ENCODE measurements at places on chromosomes 3 and 15.

DNA sequence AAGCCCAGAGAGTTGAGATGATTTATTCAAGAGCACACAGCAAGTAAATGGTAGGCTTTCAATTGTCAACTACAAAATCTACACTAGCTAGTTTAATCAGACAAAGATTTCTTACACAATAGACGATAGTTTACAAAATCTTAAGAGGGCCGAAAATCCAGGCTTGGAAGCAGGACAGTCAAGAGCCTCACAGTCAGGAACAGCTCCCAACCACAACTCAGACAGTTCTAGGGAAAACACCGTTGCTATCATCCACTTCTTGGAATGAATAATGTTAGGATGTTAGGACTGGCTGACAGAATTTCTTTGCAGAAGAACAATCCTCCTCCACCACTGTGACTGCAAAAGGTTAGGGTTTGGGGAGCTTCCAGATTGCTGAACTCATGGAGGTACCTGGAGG, 290.8 kb upstream of the ZPLD1 start:
- no peak for DNase-seq

DNA sequence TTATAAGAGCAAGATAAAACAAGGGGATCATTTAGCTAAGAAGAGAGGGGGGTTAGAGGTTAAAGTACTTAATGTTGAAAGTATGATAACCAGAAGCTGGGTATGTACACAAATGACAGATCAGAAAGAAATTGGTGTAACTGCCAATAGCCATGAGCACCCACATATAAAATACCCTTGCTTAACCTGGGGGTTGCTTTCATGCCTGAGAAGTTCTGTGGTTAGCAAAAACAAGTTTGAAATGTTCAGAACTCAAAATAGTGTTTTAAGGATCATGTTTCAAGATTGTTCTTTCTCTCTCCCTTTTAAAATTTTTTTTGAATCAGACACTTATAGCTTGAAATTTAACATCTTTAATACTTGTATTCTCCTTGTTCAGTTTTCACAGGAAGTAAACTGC, 321.4 kb upstream of the GBE1 start:
- DNase-seq: peak; percentile 48

DNA sequence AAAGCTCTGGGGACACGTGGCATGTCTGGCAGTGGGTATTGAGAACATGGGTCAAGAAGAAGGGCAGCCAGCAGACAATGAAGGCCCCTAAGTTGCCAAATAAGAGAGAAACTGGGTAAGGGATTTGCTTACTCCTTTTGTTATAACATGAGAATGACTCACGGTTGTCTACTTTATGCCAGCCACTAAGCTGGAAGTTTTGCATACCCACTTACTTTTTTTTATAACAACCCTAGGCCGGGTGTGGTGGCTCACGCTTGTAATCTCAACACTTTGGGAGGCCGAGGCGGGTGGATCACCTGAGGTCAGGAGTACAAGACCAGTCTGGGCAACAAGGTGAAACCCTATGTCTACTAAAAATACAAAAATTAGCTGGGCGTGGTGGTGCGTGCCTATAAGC, 50.0 kb downstream of the DRD3 start:
- DNase-seq: no peak

GRCh38 chr15:31279221-31280045, 47.2 kb upstream of the KLF13 start:
- DNase-seq: no peak

DNA sequence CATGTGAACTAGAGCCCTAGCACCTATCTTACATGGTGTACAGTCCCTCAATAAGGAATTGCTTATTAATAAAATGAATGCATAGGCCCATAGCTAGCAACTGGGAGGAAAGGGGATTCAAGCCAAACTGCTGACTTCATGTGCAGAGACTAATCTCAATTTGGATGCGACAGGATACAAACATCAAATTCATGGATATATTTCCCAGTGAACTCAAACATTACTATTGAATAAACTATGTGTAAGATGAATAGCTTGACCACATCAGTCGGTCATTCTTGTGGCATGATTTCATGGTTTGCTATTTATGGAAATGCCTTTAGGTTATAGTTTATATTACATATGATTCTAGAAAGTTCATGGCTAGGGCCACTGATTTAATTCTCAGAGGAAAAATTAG, 268.6 kb upstream of the SLITRK3 start:
- DNase-seq: peak; percentile 89

DNA sequence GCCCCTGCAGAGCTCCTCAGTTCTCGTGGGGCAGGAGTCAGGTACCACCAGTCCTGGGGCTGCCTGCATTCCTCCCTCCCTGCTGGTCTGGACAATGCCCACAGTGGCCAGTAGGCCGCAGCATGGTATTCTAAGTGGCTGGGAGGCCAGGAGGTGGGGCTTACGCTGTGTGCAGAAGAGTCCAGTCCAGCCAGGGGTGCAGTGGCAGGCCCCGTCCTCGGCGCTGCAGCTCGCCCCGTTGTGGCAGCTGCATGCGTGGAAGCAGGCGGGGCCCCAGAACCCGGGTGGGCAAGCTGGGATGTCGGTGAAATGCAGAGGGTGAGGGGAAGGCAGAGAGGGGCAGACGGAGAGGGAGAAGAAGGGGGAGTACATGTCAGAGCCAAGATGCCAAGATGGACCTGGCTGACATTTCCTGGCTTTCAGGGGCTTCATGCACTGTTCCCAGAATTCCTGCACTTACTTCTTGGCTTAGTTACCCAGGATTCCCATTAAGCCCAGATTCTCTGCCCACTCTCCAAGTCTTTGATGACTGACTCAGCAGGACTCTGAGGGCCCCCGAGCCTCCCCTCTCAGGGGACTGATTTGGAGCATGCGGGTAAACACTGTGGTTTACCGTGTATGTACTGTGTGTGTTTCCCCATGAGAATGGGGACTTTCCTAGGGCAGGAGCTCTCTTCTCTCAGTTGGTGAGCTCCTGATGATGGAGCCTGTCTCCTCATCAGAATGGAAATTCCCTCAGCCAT, 47.5 kb downstream of the RAB11A start:
- peak; percentile 60 for DNase-seq

- no peak for DNase-seq
These were observed 798.7 kb downstream of the DIPK2A start for GRCh38 chr3:144770281-144770680.

- no peak for DNase-seq
These were observed 41.6 kb downstream of the WNT5A start for GRCh38 chr3:55445551-55445950.

DNA sequence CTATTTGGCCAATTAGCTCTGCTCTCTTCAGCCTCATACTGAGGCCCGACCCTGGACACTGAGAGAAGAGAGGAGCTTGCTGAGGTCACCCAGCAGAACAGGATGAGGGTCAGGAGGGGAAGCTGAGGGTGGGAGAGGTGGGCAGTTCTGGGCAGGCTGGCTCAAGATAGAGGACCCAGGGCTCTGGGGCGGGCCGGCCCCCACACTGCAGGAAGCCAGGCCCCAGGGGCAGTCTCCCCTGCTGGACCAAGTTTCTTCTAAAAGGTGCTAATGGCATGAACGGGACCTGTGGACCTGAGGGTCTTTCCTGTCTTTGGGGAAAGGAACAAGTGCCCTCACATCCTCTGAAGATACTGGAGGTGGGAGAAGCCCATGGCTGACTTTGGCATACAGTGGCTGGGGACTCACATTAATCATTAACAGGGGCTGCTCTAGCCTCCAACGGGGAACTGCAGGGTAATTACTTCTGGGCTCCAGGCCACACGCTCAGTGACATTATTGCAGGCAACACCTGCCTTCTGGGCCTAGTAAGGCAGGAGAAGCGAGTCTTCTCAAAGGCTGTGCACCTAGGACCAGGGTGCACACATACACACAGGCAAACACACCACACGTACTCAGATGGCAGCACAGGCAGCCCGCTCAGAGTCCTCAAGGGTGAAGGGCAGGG, 10.6 kb downstream of the HCN4 start:
- DNase-seq: no peak

- peak; percentile 65 for DNase-seq
These were observed 37.7 kb upstream of the LCTL start for GRCh38 chr15:66603301-66604179.

DNA sequence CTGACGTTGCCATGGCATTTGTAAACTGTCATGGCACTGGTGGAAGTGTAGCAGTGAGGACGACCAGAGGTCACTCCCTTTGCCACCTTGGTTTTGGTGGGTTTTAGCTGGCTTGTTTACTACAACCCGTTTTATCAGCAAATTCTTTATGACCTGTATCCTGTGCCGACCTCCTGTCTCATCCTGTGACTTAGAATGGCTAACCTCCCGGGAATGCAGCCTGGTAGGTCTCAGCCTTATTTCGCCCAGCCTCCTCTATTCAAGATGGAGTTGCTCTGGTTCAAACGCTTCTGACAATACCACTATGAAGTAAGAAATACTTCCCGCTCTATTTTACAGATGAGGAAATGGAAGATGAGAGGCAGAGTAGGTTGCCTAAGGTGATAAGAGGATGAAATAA, 16.6 kb downstream of the PAQR9 start:
- no peak for DNase-seq

DNA sequence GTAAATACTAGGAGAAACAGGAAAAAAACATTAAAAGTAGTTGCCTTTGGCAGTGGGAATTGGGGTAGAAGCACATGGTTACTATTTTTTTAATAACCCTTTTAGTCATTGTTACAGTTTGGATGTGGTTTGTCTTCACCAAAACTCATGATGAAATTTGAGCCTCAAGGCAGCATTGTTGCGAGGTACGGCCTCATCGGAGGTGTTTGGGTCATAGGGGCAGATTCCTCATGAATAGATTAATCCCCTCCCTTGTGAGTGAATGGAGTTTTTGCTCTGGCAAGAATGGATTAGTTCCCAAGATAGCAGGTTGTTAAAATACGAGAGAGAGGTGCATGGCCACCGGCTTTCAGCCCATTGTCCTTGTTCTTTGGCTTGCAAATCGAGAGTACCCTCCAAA, 92.6 kb downstream of the LEKR1 start:
- DNase-seq: no peak

DNA sequence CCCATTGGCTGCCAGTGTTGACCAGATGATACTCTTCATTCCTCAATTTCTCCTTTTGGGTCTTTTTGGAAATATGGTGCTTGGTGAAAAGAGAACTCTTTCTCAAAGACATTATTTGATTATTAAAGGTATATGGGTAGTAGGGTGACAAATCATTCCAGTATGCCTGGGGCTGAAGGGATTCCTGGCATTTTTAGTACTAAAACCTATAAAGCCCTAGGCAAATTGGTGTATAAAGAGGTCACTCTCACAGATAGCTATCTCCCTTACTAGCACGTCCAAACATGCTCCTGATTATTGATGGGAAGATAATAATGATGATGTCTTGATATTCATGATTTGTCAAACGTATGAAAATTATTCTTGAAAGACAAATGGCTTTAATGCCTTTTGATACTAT, 1.1 kb downstream of the GABRR3 start:
- DNase-seq: no peak

DNA sequence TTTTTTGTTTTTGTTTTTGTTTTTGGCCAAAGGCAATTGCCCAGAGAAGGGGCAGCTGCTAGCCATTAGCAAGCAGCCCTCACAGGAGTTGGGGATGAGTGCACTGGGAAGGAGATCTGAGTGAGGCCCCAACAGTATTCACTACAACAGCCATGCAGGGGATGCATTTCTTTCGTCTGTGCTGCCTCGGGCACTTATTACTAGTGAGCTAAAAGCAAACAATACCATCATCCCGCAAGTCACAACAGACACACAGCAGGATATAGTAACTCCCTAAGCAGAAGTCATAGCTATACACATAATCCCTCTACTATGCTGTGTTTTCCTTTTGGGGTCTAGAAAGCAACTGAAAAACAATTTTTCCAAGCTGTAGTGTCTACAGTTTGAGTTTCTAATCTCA, 27.2 kb downstream of the CRTAP start:
- no peak for DNase-seq

GRCh38 chr3:174541708-174542315, 317.3 kb upstream of the NAALADL2 start:
- DNase-seq: peak; percentile 47

DNA sequence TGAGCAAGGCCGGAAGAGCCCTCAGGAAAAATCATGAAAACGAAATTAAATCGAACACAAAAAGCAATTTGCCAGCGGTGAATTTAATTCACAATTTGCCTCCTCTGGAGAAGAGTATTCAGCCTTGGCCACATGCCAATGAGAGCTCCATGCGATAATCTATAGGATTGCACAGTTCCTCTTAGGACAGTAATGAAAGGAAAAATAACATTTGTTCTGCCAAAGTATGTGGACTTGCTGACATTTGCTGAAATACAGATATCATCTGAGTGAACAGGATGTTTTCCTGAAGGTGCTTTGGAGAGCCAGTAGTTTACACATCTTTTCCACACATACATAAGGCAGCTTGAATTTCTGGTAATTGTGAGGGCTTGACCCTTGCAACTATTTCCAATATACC, 188.6 kb upstream of the PDZRN3 start:
- DNase-seq: peak; percentile 66

DNA sequence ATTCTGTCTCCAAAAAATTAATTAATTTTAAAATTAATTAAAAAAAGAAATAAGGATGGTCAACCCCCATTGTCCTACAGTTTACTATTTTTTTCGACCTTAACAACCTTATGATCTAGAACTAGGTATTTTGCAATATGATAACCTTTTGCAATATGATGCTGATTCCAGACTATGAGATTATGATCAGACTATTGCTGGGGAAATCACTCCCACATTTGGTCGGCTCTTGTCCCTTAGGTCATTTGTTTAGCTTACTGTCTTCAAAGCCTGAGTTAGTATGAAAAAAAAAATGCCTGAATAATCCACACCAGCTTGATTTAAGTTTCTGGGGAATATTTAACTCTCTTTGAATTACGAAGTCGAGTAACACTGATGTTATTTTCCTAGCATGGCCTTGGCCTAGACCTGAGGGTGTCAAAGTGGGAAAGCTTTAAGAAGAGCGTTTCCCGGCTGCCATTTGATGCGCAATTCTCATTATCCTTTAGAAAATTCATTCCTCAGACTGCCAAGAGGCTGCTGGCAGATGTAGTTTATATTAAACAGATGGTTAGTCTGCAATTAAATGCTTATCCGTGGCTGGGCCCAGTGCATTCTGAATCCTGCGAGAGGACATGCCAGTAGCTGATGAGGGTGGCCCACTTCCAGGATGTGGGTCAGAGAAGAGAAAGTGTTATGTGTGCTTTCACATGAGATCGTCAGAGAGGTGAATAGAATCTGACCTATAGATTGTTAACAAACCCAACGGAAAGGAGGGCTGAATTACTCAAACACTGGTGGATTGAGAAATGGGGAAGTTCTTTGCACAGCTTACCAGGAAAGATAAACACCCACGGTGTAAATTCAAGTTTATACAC, 496.0 kb upstream of the THBS1 start:
- peak; percentile 78 for DNase-seq

- no peak for DNase-seq
These were observed 47.6 kb upstream of the ATP1B3 start for GRCh38 chr3:141828890-141829289.

GRCh38 chr3:171676601-171677175, 133.6 kb downstream of the PLD1 start:
- no peak for DNase-seq

Data from fibroblast of upper back skin (primary cell).